ENCODE measurements at places on chromosomes 4 and X.

GRCh38 chr4:158966091-158966490 lies 136.8 kb upstream of the RAPGEF2 start:
- DNase-seq = no peak

DNA sequence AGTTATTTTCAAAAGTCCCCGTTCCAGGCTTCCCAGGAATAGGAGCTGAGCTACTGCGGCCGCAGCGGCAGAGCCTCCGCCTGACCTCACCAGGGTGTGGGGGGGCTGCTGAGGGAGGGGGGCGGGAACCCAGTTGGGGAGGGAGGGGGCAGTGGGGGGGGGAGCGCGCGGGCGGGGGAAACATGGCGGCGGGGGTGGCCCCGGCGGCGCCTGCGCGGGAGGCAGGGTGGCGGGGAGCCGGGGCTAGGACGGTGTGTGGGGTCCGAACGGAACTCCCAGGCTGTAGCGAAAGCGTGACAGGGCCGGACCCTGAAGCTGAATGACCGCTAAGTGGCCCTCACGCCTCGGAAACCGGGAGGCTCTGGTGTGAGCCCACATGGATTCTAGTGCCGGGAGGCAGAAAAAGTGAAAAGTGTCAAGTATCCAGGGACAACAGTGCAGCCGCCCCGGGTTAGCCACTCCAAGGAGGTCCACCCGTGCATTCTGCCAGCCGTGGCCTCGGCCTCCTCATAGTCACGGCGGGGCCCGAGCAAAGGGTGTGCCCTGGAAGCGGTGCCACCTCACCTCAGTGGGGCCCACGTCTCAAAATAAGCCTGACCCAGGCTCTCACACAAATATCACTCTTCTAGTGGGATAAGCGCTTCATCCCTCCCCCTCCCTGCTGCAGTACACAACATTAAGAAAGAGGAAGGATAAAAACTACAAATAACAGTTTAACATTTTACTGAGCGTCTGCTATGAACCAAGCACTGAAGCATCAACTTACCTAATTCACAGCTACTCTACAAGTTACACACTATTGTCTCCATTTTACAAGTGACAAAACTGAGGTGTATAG lies at the start of gene KLHL13:
TSS of gene KLHL13 (minus strand) at position 98 of the 838 bp plus-strand sequence. CDS start 88,337 bp downstream, outside the sequence.
- no peak for DNase-seq

DNA sequence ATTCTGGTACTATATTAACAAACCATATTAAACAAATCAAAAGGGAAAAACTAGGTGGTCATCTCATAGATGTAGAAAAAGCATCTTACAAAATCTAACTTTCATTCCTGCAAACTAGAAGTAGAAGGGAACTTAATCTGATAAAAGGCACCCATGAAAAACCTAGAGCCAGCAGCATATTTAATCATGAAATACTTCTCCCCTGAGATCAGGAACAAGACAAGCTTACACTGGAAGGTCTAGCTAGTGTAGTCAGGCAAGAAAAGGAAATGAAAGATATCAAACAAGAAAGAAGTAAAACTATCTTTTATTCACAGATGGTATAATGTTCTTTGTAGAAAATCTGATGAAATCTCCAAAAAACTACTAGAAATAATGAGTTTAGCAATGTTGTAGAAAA lies 41.2 kb downstream of the ATP10D start:
- DNase-seq = no peak

DNA sequence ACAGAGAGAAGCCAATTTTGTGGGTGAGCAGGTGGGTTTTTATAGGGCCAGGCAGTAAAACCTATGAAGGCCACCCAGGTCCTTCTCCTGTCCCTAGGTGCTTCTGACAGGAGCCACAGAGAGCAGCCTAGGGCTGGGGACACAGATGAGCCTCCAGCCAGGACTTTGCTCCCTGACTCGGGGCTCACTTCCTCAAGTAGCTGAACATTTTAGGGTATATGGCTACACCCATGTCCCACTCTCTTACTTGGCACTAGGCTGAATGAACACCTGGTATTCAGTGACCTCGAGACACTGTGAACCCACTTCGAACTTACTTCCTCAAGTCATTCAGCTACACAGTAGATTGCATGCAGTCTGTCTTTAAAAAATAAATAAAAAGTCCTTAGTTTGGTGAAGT lies 217.3 kb downstream of the MID1IP1 start:
- DNase-seq = no peak

- no peak for DNase-seq
Measured at GRCh38 chr4:111701102-111701501, 444.2 kb upstream of the FAM241A start.

- DNase-seq = no peak
Measured at GRCh38 chr4:113169368-113169767, 119.9 kb downstream of the ANK2 start.

DNA sequence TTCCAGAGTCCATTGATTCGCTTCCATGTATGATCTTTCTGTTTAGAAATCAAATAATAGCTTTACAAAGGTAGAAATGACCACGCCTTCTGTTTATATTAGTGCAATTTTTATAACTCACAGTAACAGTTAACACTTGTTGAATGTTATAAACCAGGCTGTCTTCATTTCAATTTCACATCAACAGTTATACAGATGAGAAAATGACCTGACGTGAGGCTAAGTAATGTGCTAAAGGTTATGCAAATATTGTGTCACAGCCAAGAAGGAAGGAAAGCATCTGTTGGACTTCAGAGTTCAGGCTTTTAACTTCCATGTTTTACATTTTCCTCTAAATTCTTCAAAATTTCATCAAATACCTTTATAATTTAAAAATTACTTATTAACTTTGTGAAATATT lies 13.9 kb downstream of the CASP3 start:
- no peak for DNase-seq

GRCh38 chr4:14028862-14029261 lies 401.3 kb upstream of the BOD1L1 start:
- no peak for DNase-seq

GRCh38 chr4:76535603-76536372 lies 100.8 kb downstream of the SHROOM3 start:
- DNase-seq = no peak

DNA sequence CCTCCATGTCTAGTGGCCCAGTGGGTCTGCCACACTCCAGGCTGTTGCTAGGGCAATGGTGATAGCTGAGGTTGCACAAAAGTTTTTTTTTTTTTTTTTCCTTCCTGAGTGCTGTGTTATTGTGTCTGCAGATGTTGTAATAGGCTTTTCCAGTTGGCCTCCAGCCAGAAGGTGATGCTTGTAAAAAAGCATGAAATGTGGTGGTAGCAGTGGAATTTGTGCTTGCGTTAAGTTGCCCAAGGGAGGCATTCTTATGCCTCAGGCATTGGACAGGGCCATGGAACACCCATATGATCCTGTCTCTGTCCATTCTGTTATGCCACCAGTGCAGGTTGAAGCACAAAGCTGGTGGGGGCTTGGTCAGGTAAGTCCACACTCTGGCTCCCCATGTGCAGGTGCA lies 660.5 kb upstream of the SPANXN1 start:
- no peak for DNase-seq

GRCh38 chr4:54842656-54843055 lies 184.9 kb downstream of the KIT start:
- DNase-seq = no peak

DNA sequence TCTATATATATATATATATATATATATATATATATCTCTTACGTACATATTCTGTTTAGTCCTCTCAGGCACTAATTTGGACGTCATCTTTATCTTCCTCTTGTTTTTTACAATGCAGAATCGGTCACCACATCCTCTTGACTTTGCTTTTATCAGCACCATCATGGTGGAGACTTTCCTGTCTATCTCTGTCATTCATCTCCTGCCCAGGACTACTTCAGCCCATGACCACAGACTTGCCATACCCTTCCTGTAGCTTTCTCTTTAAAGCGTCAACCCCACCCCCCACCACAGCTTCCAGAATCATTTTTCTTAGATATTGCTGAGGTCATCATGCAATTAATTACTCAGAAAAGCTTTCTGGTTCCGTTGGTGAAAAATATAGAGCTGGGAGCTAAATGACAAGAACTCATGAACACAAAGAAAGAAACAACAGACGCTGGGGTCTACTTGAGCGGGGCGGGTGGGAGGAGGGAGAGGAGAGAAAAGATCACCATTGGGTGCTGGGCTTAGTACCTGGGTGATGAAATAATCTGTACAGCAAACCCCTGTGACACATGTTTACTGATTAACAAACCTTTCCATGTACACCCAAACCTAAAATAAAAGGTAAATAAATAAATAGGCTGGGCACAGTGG lies 30.5 kb upstream of the PRKX start:
- DNase-seq = no peak

DNA sequence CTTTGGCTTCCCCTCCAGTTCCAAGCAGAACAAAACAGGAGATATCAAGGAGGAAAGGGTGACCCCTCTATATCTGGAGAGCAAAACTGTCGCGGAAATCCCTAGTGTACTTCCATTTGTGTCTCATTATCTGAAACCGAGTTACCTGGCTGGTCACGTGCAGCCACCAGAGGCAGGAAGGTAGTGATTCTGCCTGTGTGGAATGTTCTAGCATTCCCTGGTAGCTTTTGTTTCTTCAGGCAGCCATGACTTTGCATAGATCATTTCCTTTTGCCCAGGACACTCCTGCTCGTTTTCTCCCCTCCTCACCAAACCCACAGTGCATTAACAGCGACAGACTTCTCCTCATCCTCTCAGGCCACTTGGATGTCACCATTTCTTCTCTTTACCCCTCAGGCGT lies 107.9 kb downstream of the PTTG2 start:
- no peak for DNase-seq

- no peak for DNase-seq
Measured at GRCh38 chr4:10647846-10648245, 36.7 kb downstream of the CLNK start.

- DNase-seq = no peak
Measured at GRCh38 chr4:44984083-44984482, 257.7 kb upstream of the GNPDA2 start.

DNA sequence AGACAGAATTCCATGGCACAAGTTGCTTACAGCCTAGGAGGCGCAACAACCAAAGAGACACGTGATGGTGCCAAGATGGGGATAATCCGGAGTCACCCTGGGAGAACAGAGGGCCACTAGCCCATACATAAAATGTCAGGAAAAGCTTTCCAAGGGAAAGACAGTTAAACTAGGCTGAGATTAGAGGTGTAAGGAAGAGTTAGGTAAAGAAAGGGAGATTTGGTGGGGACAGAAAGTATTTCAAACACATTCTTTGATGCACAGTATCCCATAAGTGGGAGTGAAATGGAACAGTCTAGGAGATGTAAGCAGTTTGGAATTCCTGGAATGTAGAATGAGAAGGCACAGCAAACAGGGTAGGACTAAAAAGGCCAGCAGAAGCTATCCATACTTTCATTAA lies 860.9 kb upstream of the LCORL start:
- no peak for DNase-seq

DNA sequence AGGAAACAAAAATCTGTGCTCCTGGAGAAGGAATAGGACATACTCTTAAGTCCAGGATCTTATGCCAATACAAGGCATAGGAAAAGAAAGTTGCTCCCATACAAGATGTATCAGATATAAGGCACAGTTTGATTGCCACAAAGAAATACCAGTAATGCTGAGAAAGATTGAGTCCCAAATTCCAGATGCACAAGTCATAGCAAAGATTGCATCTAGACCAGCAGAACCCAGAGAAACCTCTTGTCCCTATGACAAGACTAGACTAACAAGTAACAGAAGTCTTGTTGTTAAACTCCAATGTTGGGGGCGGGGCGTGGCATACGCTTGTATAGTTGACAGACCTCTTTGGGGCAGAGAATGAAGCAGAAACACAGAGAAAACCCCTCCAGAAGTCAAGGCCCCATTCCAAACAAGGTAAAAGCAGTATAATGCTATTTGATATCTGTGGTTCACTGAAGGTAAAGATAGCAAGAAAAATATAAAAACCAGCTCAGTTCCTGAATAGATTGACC lies 671.5 kb upstream of the GRIA3 start:
- DNase-seq = no peak

GRCh38 chr4:4455210-4455865 lies 68.4 kb downstream of the NSG1 start:
- no peak for DNase-seq

- DNase-seq = no peak
Measured at GRCh38 chr4:106142616-106143127, 173.3 kb downstream of the TBCK start.

GRCh38 chr4:25290490-25291067 lies 22.0 kb upstream of the ZCCHC4 start:
- no peak for DNase-seq

DNA sequence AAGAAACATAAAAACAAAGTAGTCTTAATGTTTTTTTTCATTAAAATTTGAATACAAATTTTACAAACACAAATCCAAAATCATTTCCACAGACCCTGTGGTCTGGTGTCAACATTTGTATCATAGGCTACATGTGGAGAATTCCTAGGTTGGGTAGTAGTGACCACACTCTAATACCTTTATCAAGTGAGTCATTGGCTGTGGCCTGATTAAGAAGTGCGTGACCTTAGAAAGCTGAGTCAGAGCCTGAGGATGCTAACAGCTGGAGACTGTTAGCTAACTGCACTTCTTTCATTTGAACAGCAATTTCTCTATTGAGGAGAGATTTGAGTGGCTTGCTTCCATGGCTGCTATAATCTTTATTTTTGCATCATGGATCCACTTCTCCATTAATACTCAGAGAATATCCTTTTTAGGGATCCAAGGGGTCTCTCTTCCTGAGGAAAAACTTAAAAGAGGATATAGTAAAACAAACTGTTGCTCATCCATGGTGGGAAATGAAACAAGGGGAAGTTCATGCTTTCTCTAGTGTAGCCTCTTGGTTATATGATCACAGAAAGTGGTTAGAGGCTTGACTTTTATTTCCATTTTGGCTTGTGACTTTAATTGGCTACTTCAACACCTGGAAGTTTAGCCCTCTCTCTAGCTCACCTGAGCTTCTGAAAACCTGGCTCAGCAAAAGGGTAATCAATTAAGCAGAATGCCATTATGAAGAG lies 335.8 kb downstream of the PABPC4L start:
- DNase-seq = no peak

DNA sequence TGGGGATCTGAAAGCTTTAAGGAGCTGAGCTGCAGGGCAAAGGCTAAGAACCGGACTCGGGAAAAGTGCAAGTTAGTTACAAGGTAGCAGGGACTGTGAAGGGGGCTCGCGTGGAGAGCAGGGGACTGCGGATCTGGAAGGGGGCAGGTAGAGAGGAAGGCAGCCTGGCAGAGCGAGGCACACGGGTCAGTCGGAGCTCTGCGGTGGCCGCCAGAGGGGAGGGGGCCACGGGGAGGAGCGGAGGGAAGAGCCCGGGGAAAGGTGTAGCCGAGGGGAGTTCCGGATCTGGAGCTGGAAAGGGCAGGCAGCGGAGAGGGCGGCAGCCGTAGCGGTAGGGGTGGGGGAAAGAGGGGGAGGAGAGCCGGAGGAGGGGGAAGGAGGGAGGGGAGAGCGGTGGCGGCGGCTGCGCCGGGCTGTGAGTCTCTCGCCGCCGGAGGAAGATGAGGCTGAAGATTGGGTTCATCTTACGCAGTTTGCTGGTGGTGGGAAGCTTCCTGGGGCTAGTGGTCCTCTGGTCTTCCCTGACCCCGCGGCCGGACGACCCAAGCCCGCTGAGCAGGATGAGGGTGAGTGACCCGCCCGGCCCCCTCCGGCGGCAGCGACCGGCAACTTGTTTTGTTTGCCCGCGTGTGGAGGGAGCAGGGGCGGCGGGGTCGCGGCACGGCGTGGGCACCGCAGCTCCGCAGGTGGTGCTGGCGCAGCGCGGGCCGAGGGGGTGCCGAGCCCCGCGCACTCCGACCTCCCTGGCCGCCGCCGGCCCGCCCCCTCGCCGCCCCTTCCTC lies at the start of gene GALNT7:
TSS of gene GALNT7 (plus strand) at position 416 of the 782 bp plus-strand sequence. CDS start at position 441, 25 bp downstream.
- peak; percentile 6 for DNase-seq

Measured in esophagus squamous epithelium (tissue), 5 donors.